Right renal cortex interstitium (tissue), 3 donors: ENCODE measurements at places on chromosomes 16 and 17. TPM values are rescaled to one million over a fixed set of nuclear protein-coding genes. Genes with fewer than 3 reads are reported as not detected.

The RUNDC3A gene
- 1.4 TPM for polyA plus RNA-seq

DNA sequence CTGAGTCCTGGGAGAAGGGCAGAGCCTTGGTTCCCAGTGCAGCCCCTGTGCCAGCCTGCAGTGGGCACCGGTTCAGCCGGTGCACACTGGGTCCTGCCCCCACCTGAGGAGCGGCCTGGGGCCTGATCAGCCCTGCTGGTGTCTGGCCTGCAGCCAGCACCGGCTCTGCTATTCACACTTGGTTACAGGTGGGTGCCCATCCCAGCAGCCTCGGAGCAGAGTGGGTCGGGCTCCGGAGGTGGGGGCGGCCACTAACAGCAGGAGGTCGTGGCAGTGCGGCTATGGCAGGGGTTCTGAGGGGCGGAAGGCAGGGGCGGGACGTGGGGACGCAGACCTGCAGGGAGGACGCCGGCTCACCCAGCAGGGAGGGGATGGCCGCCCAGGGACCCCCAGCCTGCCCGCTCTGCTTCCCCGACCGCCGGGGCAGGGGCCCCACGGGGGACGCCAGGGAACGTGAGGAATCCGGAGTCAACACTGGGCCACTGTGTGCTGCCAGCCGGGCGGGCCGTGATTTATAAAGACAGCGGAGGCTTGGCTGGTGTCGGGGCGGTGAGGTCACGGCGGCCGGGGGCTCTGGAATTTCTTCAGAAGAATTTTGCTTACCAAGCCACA is 20.3 kb downstream of the METRNL start:
- DNase-seq: no peak

DNA sequence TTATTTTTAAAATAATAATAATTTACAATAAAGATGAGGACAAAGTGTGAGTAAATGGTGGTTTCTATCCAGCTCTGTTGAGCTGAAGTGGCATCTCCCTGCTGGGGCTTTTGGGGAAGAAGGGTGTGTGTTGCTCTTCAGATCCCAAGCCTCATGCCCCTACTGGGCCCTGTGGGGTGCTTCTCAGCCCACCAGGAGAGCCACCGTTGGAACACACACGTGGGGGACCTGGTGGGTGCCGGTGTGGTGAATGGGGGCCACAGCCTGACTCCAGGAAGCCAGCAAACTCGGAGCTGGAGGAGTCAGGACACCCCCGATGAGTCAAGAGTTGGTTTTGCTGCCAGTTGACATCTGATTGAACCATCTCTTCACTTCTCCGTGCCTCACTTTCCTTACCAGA is 37.8 kb upstream of the STH start:
- no peak for DNase-seq

The CIBAR2 gene
- 0.15 TPM for polyA plus RNA-seq

GRCh38 chr16:24778671-24779070 is 49.2 kb downstream of the TNRC6A start:
- DNase-seq: no peak

DNA sequence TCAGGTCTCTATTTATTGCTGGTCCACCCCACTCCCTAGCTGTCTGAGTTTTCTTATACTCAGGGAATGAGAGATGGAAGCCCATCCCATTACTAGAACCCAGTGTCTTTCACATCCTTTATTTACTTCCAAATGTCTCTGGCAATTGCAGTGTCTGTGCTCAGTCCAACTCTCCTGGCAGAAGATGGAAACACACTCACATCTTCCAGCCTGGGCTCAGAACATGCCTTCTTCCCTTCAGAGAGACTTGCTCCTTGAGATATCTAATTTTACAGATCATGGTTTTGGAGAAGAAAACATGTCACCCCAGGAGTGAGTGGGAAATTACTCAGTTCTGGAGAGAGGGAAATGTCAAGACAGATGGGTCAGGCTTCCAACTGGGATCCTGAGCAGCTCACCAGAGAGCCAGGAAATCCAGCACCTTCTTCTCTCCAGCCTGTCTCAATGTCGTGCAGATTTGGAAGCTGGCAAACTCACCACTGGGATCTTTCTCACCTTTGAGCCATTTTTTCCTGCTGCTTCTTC is 494.4 kb downstream of the HS3ST4 start:
- DNase-seq: no peak

DNA sequence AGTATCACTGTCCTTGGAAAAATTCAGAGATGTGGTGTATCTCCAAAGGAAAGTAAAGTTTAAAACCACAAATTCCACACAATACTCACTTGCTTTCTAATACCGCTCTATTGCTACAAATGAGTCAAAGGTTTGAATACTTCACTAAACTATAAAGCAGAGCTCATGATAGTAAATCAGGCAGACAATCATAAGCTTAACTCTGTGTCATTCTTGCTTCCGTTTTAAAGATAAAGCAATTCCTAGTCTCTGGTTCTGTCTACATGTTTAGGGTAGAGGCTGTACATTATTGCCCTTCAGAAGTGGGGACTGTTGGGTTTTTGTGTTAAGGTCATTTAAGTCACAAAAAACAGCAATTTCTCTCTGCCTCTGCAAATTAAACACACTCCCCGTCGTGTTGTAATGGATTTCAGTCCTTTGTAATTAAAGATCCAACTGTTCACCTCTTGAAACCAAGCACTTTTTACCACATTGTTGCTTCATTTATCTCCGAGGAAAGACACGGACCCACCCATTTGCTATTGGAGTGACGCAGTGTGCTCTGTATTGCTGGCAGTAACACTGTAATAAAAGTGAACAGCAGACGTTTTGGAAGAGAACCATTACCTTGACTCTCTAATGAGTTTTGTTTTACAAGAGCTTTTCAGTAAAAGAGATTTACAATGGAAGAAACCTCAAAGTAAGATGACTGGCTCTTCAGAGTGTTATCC is 83.1 kb upstream of the CNTNAP4 start:
- DNase-seq: no peak

- DNase-seq: no peak
Measured at GRCh38 chr17:77231076-77231871, 90.5 kb downstream of the SEC14L1 start.

DNA sequence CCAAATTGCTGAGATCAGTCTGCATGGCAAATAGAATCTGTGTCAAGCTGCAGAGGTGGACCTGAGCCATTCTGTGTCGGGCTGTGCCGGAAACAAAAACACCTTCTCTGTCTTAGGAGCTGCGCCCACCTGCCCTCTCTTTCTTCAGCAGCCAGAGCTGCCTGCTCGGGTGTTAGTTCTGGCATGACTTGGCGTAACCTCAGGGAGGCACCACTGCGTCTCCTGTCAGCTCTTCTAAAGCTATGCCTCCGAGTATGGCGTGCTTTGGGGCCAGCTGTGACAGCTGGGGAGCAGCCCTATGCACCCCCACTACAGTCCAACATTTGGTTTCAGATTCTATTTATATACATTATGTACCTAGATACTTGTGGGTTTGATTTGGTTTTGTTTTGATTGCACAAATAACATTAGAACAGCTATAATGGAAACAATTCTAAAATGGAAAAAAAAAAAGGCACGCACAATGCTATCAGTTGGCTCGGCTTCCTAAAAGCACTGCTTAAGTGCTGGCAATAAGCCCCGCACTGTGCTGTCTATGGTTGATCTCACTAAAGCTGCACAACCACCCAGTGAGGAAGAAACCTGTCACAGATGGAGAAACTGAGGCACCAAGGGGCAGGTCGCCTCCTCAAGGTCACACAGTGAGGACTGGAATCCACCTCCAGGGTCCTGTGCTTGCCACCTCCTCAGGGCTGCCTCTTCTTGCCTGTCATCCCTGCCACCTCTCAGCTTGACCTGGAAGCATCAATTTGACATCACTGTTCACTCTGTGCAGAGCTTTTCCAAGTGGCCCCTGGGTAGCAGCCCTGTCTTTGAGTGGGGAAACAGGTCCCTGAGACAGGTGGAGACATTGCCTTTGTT is 18.7 kb upstream of the ADGRG1 start:
- DNase-seq: no peak
